Fibroblast of the aortic adventitia (primary cell): ENCODE measurements at places on chromosomes 2 and 18.

DNA sequence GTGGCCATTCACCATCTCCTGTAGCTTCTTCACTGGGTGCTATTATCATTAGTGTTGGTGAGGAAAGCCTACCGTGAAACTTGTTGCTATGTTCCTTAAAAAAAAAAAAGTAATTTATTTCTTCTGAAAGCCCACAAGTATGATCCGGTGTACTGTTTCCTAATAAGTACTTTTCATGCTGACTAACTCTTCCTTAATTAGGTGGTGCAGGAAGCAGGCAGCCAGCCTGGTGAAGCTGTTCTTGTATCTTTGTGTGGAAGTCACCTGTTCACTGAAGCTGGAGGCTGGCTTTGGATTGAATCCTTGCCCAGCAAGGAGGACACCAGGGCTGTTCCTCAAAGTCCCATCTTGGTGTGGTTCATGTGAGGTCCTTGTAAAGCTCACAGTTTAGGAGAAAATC lies 321.7 kb upstream of the THSD7B start:
- no peak for DNase-seq

DNA sequence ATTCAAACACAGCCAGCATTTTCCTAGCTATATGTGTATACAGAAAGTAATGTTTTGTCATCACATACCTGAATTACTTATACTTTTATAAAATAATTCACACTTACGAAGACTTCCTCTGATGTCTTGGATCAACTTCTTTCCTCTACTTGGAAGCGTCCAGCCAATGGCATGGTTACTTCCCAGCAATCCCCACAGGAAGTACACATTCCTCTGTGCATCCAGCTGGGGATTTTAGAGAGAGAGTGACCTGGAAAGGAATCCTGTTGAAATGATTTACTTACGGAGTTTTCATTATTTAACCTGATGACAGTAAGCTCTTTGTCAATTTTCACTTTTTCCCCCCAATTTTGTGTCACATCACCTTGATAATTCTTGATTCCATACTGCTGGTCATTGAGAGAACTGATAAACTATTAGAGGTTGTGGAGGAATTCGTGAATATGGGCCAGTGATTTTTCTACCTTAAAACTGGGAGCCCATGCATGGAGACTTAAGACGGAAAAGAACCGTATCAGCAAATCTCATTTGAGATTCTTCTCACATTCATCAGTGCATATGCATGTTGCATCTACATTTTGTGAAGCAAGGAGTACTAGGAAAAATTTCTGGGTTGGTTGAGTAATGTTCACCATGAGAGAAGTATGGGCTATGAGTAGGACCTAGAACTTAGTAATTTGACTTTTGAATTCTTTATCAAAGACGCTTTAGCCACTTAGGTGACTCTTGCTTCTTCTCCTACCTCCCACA lies 9.0 kb upstream of the IL18R1 start:
- no peak for DNase-seq

DNA sequence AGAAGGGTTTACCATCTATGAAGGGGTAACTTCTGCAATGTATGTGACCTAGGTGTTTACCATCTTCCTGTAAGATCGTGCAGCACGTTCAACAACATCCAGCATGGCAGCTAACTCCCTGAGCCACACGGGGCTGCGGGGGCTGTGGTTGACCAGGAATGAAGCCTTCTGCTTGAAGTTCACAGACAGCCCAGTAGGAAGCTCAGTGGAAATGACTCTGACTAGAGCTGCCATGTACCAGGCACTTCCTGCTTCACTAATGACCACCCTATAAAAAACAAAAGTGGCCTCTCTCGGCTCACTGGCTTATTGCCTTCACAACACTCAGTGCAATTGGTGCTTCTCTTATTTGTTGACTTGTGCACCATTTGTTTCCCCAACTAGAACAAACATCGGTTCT lies 99.7 kb upstream of the SMAD7 start:
- DNase-seq: no peak

GRCh38 chr2:240205348-240205747 lies 64.9 kb upstream of the OTOS start:
- peak; percentile 46 for DNase-seq

DNA sequence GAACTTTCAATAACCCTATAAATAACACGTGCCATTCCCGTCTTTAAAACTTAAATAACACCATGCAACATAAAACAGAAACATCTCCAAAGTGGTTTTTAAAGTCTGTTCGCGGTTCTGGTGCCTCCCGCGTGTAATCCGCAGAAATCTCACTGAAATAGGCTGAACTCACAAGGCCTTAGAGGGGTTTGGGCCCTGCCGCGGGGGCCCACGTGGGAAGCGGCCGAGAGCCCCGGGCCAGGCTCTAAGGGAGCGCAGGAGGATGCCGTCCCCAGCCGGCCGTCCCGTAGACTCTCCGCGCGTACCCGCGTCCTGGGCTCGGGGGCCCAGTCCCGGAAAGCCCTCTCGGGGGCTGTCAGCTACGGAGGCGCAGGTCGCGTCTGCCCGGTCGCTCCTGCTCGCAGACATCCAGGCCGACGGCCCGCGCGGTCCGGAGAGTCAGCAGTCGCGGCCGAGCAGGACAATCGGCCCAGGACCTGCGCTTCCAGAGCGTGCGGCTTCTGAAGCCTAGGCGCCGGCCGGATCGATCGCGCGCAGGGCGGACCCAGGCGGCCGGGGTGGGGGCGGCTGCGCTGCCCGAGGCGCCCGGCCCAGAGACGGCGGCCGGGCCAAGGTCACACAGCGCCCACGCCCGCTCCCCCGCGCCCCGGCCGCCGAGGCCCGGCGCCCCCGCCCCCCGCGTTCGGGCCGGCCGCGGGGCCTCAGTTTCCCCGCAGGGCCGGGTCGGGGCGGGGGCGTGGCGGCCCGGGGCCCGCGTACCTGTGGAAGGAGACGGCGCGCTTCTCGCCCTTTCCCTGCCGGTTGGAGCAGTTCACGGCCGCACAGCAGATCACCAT lies 558 bp downstream of the THAP4 start:
- DNase-seq: peak; percentile 23

- no peak for DNase-seq
Measured at GRCh38 chr2:151862700-151863099, 34.5 kb upstream of the ARL5A start.

DNA sequence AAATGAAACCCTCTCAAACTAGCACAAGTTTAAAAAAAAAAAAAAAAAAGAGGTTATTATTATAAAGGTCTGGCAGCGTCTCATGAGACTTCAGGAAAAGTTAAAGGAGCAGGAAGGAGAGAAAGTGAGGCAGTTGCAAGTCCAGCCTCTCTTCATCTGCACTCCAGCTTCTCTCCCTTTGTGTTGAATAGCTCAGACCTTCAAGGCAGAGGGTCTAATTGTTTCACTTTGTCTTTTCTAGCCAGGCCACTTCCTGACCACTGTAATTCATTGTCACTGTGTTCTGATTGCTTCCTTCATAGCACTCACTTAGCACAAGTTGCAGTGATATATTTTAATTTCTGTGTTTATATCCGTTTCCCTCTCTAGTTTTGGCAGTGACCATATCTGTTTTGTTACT lies 99.9 kb downstream of the SPATS2L start:
- no peak for DNase-seq

DNA sequence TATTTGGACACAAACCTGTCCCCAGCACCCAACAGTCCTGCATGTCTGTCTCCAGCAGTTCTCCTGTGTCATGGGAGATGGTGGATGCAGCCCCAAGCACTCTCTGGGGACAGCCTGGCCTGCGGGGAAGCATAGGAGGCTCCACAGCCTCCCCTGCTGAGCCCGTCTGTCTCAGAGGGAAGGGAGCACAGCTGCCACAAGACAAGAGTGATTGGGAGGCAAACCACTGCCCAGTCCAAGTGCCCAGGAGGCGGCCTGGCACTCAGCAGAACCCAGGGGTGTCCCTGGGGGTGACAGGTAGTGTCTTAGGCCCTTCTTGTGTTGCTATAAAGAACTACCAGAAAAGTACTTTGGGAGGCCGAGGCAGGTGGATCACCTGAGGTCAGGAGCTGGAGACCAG lies 211.2 kb upstream of the MYT1L start:
- no peak for DNase-seq

DNA sequence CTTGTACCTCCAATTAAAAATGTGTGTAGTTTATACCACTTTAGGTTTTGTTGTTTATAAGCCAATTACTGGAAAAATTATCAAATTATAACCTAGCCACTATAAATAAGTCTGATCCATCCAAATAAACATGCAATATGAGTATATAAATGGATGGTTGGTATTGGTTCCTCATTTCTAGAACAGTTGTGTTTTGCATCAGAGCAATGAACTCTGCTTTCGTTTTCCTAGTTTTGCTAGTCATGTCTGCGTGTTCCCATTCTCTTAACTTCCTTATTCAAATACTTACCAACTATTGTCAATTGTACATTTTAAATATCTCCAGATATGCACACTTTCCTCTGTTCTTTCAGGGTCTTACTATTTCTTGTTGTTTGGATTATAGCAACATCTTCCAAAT lies 641.7 kb downstream of the NR4A2 start:
- no peak for DNase-seq

GRCh38 chr2:70615222-70615621 lies 61.6 kb upstream of the TGFA start:
- DNase-seq: no peak

- DNase-seq: no peak
Measured at GRCh38 chr2:29810956-29811355, 110.4 kb downstream of the ALK start.

- DNase-seq: no peak
Measured at GRCh38 chr2:190980630-190981209, 33.3 kb downstream of the STAT1 start.

- DNase-seq: no peak
Measured at GRCh38 chr2:119397196-119397595, 30.4 kb downstream of the DBI start.

DNA sequence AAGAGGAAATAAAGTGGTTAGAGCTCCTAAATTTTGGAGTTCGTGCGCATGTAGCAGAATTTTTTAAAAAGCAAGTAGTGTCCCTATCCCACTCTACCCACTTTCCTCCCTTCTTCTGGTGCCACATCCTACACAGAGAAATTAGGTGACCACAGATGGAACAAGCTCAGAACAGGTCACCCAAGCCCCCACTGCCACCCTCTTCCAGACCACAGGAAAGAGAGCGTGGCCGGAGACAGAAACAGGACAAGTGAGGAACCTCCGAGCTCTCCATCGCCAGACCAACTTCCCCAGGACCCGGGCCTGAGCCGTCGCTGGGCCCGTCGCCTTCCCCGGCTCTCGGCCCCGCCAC lies 433 bp downstream of the NPC1 start:
- no peak for DNase-seq

DNA sequence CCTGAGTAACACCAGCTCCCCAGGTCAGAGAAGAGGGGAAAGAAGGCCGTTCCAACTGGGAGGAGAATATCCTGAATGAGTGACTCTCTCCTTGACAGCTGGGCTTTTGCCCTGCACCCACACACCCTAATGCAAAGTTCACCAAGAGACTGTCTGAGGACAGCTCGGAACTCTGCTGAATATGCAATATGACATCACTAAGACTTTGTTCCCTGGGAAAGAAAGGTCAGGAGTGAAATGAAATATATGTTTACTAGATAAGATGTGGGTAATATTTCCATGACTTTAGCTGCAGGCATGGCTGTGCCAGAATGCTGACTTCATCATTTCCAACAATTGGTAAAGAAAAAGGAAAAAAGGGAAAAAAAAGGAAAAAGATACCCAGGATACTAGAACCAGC lies 488.2 kb upstream of the RAB6C start:
- DNase-seq: no peak

- no peak for DNase-seq
Measured at GRCh38 chr2:194319222-194319992, 1337.6 kb upstream of the SLC39A10 start.

- no peak for DNase-seq
Measured at GRCh38 chr2:44107086-44107740, 61.5 kb upstream of the PPM1B start.

GRCh38 chr2:238220892-238221521 lies 17.5 kb upstream of the ILKAP start:
- DNase-seq: peak; percentile 41

DNA sequence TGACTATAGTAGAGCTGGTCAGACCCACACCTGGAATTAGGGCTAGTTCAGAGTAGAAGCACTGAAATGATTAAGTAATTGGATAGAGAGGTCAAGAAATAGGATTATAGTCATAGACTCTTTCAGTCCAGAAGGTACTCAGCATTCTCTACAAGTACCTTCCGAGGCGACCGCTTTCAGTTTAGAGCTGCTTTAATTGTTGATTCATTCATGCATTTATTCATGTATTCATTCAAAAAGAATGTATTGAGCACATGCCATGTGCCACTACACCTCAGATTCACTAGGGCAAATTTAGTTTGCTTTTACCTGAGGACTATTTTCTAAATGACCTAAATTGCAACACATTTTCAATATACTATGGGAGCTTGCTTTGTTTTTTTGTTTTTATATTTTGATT lies 48.7 kb downstream of the CRIM1 start:
- no peak for DNase-seq

GRCh38 chr2:84481702-84482101 lies 22.6 kb upstream of the SUCLG1 start:
- peak; percentile 77 for DNase-seq

DNA sequence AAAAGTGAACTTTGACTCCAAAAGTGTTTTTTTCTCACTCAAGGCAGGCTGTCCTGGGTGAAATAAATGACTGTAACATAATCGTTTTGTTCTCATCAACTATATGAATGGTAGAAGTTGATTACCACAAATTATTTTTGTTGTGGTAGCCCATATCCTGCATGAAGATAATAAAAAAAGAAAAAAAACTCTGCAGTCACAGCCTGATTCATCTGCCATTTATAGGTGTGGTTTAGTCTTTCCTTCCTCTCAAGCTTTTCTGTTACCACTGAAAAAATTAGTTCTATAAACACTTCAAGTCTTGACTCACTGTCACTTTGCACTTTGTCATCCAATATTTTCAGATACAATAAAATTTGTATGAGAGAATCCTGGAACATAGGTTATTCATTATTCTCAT lies 522.0 kb downstream of the PLCL1 start:
- no peak for DNase-seq

DNA sequence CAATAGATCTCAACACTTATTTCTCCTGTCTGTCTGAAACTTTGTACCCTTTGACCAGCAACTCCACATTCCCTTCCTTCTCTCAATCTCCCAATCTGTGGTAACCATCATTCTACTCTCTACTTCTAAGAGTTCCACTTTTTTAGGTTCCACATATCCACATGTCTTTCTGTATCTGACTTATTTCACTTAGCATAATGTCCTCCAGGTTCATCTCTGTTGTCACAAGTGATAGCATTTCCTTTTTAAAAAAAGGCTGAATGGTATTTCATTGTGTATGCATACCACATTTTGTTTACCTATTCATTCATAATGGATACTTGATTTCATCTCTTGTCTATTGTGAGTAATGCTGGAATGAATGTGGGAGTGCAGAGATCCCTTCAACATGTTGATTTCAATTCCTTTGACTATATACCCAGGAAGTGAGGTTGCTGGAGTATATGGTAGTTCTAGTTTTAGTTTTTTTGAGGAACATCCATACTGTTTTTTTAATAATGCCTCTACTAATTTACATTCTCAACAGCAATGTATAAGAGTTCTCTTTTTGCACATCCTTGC lies 18.8 kb upstream of the MMADHC start:
- DNase-seq: no peak

GRCh38 chr2:39022642-39023235 lies 98.1 kb downstream of the SOS1 start:
- no peak for DNase-seq
